ENCODE measurements at places on chromosomes 4 and X. TPM values are rescaled to one million over a fixed set of nuclear protein-coding genes. Genes with fewer than 3 reads are reported as not detected.

GRCh38 chr4:135672202-135672601 is 1470.6 kb upstream of the PABPC4L start:
- DNase-seq, result no peak
- H3K36me3 ChIP-seq, result no peaks in the 10 kb centered on the region
- no peak overlapping the region for H3K4me3 ChIP-seq
- no peak overlapping the region for H3K27ac ChIP-seq

- no peak overlapping the region for H3K27ac ChIP-seq
- no peaks in the 10 kb centered on the region for H3K36me3 ChIP-seq
- no peaks in the 10 kb centered on the region for H3K4me1 ChIP-seq
- no peak overlapping the region for H3K4me3 ChIP-seq
- no peaks in the 10 kb centered on the region for H3K27me3 ChIP-seq
Observed at GRCh38 chr4:136369073-136369472, 1163.2 kb downstream of the PCDH18 start.

The NDUFB11 gene
- total RNA-seq, result 109 TPM

GRCh38 chrX:47831788-47832187 is 4.9 kb upstream of the ZNF81 start:
- H3K36me3 ChIP-seq, result peaks cover 2% of the 10 kb centered on the region
- H3K4me1 ChIP-seq, result peaks cover 8% of the 10 kb centered on the region
- no peak overlapping the region for H3K27ac ChIP-seq
- H3K27me3 ChIP-seq, result no peaks in the 10 kb centered on the region
- H3K4me3 ChIP-seq, result no peak overlapping the region
- peak; percentile 65 for DNase-seq

DNA sequence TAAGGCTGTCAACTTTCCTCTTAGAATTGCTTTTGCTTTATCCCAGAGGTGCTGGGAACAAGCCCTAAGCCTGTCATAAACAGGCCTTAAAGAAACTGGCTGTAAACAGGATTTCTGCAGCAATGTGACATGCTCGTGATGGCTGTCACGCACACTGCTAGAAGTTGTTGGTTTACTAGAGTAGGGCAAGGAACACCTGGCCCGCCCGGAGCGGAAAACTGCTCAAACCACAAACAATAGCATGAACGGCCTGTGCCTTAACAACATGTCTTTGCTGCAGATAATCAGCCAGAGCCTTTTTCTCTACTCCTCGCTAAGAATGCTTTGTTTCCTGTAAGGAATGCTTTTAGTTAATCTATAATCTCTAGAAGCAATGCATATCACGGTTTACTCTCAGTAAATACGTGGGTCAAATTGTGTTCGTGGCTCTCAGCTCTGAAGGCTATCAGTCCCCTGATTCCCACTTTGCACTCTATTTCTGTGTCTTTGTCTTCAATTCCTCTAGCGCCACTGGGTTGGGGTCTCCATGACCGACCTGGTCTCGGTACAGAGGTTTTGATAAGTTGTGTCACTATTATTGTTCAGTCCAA is 318.3 kb downstream of the GLUD2 start:
- H3K4me3 ChIP-seq, result peak overlapping the region; percentile 19
- no peaks in the 10 kb centered on the region for H3K36me3 ChIP-seq
- H3K27ac ChIP-seq, result peak overlapping the region; percentile 84
- H3K4me1 ChIP-seq, result peaks cover 11% of the 10 kb centered on the region
- no peaks in the 10 kb centered on the region for H3K27me3 ChIP-seq
- peak; percentile 5 for DNase-seq

Data from activated CD4-positive, alpha-beta T cell treated with anti-CD3 and anti-CD28 coated beads, Interleukin-2, amount 10 ng/mL, durations not matched to agents 7 days and 5 days (primary cell).